Small intestine (tissue), 16 donors: ENCODE measurements at places on chromosomes 11 and 22. TPM values are rescaled to one million over a fixed set of nuclear protein-coding genes. Genes with fewer than 3 reads are reported as not detected.

DNA sequence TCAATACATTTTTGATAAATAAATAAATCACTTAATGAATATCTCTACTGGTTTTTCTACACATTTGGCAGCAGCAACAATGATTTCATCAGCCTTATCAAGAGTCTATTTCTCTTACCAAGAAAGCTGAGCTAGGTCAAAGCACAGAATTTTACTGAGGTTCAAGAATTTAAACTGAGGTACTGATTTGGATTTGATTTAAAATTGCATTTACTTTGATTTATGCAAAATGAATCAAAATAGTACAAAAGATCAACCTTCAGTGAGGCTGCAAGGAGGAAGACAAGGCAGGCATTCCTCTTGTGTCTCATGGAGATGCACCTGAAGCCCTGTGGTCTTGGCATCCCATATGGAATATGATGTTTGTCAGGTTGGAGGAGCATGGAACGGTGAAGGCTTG lies 15.5 kb upstream of the EP300 start:
- no peaks in the 10 kb centered on the region for H3K4me1 ChIP-seq
- no peak overlapping the region for H3K27ac ChIP-seq
- H3K4me3 ChIP-seq, result no peak overlapping the region
- DNase-seq, result no peak

NCAM1 gene
- polyA plus RNA-seq, result 2.7 TPM

- no peak overlapping the region for H3K27ac ChIP-seq
- DNase-seq, result no peak
- no peak overlapping the region for H3K4me3 ChIP-seq
- H3K36me3 ChIP-seq, result no peaks in the 10 kb centered on the region
These were observed 86.3 kb downstream of the FCHSD2 start for GRCh38 chr11:73055655-73056354.

GRCh38 chr22:22059291-22060002 lies 76.9 kb upstream of the TOP3B start:
- no peak for DNase-seq
- peak overlapping the region; percentile 52 for H3K27ac ChIP-seq
- no peaks in the 10 kb centered on the region for H3K36me3 ChIP-seq
- H3K4me1 ChIP-seq, result peaks cover 24% of the 10 kb centered on the region
- H3K4me3 ChIP-seq, result no peak overlapping the region

OR4C3 gene
- polyA plus RNA-seq, result not detected

DNA sequence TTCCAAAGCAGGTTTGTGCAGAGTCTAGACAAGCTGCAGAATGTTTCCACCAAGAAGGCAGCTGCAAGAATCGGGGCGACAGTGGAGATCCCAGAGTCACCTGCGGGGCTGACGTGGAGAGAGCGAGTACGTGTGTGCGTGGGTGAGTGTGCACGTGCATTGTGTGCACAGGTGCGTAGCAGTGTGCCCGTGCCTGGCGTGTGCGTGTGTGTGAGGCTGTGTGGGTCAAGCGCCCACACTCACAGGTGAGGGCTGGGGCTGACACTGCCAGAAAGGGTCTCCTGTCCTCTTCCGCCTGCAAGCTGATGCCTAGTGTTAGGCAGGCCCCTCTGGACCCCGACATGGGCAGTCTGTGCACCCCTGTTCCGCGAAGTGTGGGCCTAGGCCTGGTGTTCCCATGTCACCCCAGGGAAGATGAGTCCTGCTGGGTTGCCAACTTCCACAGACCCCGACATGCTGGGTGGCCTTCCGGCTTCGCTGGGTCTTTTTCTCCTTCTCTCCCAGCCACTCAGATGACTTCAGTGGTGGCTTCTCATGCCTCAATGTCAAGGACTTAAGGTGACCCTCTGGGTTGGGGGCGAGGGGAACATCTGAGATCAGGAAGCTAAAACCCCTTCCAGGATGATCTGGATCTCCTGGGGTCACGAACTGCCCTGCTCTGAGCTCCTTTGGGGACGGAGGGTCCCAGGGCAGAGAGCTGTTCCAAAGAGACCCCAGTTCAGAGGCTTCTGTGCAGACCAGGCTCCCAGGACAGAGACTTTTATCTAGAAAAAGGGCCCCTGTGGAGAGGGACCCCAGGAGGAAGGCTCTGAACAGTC lies 10.4 kb upstream of the SYT8 start:
- H3K27ac ChIP-seq, result no peak overlapping the region
- H3K27me3 ChIP-seq, result no peaks in the 10 kb centered on the region
- H3K4me3 ChIP-seq, result no peak overlapping the region
- DNase-seq, result no peak
- no peaks in the 10 kb centered on the region for H3K4me1 ChIP-seq

DNA sequence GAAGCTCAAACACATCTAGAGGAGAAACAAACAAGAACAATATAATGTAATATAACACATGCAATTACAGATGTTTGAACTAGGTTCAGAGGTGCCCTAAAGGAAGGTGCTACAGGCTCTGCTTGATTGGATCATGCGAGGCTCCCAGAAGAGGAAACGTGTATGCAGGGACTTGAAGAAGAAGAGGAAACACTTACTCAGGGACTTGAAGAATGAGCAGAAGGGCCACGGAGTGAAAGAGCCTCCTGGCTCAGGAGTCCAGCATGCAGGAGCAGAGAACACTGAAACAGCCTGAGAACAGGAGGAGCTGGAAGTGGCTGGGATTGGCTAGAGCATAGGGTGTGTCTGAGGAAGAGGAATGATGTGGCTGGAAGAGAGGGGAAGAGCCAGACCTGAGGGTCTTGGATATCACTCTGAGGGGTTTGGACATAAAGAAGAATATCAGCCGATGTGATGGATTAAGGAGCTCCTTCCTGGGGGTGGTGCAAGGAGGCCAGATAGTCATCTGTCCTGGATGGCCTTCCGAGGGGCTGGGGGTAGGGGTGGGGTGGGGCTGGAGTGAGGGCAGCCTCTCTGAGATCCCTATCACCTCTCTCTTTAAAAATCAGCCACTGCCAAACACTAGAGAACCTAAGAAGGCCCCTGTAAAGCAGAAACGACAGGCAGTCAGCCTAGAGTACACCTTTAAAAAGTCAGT lies 16.8 kb downstream of the FZD4 start:
- H3K4me1 ChIP-seq, result peaks cover 21% of the 10 kb centered on the region
- no peak overlapping the region for H3K4me3 ChIP-seq
- no peak for DNase-seq
- no peak overlapping the region for H3K27ac ChIP-seq
- no peaks in the 10 kb centered on the region for H3K27me3 ChIP-seq

- H3K27ac ChIP-seq, result no peak overlapping the region
- H3K4me3 ChIP-seq, result no peak overlapping the region
- no peaks in the 10 kb centered on the region for H3K36me3 ChIP-seq
- H3K27me3 ChIP-seq, result no peaks in the 10 kb centered on the region
- H3K4me1 ChIP-seq, result no peaks in the 10 kb centered on the region
- no peak for DNase-seq
These were observed 115.2 kb downstream of the FEZ1 start for GRCh38 chr11:125380756-125381445.

DNA sequence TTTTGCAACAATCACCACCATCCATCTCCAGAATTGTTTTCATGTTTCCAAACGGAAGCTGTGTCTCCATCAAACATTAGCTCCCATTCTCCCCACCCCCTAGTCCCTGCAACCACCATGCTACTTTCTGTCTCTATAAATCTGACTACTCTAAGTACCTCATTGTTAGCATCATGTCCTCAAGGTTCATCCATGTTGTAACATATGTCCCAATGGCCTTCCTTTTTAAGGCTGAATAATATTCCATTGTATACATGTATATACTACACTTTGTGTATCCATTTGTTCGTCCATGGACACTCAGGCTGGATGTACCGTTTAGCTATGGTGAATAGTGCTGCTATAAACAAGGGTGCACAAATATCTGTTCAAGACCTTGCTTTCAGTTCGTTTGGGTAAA lies 8.2 kb upstream of the DPF2 start:
- peaks cover 32% of the 10 kb centered on the region for H3K36me3 ChIP-seq
- H3K27ac ChIP-seq, result no peak overlapping the region
- H3K27me3 ChIP-seq, result no peaks in the 10 kb centered on the region
- no peak for DNase-seq
- H3K4me3 ChIP-seq, result no peak overlapping the region
- no peaks in the 10 kb centered on the region for H3K4me1 ChIP-seq

MYOD1 gene
- polyA plus RNA-seq, result not detected

GRCh38 chr11:32422545-32422944 lies 12.8 kb downstream of the WT1 start:
- no peak overlapping the region for H3K27ac ChIP-seq
- peaks cover 4% of the 10 kb centered on the region for H3K27me3 ChIP-seq
- H3K4me3 ChIP-seq, result no peak overlapping the region
